Naive thymus-derived CD8-positive, alpha-beta T cell (primary cell): ENCODE measurements at places on chromosomes 11 and 22. TPM values are rescaled to one million over a fixed set of nuclear protein-coding genes. Genes with fewer than 3 reads are reported as not detected.

GRM5 gene
- not detected for polyA plus RNA-seq

LRRC4C gene
- not detected for polyA plus RNA-seq

PPP6R3 gene
- 46.6 TPM for polyA plus RNA-seq

MYBPC3 gene
- polyA plus RNA-seq = not detected

SLC39A13 gene
- 41.9 TPM for polyA plus RNA-seq

FREY1 gene
- not detected for polyA plus RNA-seq

THY1 gene
- polyA plus RNA-seq = not detected

GVQW3 gene
- 2.3 TPM for polyA plus RNA-seq

CSRP3 gene
- polyA plus RNA-seq = not detected

HDAC10 gene
- 7.8 TPM for polyA plus RNA-seq

DNA sequence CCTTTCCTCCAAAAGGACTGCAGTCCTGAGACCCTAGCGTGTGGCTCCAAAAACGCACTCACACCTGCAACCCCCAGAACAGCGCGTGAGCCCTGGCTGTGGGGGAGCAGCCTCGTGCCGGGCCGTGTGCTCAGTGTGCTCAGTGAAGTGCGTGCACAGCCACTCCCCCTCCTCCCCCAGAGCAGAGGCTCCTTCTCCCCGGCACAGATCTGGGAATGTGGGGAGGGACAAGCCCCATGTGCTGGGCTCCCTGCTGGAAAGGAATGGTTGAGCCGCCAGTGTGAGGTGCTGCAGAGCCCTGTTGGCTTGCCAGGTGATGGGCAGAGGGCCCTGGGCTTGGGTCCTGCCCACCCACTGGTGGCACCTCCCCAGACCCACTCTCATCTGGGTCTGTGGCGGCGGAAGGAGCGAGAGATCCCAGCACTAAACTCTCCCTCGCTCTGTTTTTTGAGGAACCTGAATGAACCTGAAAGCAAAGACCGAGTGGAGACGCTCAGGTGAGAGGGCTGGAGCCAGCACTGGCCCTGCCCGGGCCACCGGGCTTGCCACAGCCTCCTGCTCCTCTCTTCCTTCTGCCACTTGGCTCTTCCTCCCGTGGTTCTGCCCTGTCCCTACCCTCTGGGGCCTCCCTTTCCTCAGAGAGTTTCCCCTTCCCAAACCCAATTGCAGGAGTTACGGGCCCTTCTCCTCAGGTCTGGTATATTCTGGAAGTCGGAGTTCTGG lies 9.0 kb downstream of the RCOR2 start:
- DNase-seq = no peak

- no peak for DNase-seq
Measured at GRCh38 chr11:17714356-17714854, 5.0 kb upstream of the MYOD1 start.

DNA sequence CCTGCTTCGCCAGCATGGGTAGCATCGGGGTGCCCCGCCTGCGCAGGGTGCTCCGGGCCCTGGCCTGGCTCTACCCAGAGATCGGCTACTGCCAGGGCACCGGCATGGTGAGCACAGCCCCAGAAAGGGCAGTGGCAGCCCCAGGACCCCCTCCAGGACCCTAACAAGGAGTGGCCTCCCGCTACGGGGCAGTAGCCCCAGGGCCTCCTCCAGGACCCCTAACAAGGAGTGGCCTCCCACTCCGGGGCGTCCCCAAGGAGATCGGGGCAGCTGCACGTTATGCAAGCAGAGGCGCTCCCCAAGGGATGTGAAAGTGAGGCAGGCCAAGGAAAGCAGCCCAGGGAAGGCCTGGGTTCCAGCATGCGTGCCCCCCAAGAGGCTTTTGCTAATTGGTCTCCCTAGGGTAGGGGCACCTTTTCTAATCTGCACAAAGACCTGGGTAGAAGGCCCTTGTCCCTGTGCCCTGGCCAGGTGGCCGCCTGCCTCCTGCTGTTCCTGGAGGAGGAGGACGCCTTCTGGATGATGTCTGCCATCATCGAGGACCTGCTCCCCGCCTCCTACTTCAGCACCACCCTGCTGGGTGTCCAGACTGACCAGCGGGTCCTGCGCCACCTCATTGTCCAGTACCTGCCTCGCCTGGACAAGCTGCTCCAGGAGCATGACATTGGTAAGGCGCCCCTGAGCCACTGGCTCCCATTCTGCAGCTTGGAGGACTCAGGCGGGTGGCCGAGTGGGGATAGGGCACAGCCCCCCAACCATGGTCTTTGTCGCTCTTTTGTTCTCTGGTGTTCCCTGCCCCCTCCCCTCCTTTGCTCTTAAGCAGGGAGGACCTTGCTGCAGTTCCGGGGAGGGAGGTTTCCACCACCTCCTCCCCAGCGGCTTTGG lies 35.0 kb downstream of the SGSM3 start:
- no peak for DNase-seq

- no peak for DNase-seq
Measured at GRCh38 chr11:76772100-76772782, 10.9 kb upstream of the TSKU start.

DNA sequence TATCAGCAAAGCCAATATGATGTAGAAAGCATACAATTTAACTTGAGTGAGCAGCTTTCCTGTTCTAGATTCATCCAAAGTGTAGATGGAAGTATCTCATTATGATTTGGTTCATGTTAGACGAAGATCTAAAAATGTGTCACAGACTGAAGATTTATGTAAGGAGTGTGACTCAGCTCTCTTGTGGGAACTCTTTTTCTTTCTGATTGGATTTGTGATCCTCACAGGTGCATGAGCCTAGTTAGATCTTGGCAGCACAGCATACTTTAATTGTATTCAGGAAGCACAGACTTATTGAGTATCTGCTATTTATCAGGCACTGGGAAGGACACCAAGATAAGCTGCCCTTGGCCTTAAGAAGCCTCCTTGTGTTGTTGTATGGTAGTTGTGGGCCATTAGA lies 147.1 kb downstream of the C11orf91 start:
- no peak for DNase-seq

DNA sequence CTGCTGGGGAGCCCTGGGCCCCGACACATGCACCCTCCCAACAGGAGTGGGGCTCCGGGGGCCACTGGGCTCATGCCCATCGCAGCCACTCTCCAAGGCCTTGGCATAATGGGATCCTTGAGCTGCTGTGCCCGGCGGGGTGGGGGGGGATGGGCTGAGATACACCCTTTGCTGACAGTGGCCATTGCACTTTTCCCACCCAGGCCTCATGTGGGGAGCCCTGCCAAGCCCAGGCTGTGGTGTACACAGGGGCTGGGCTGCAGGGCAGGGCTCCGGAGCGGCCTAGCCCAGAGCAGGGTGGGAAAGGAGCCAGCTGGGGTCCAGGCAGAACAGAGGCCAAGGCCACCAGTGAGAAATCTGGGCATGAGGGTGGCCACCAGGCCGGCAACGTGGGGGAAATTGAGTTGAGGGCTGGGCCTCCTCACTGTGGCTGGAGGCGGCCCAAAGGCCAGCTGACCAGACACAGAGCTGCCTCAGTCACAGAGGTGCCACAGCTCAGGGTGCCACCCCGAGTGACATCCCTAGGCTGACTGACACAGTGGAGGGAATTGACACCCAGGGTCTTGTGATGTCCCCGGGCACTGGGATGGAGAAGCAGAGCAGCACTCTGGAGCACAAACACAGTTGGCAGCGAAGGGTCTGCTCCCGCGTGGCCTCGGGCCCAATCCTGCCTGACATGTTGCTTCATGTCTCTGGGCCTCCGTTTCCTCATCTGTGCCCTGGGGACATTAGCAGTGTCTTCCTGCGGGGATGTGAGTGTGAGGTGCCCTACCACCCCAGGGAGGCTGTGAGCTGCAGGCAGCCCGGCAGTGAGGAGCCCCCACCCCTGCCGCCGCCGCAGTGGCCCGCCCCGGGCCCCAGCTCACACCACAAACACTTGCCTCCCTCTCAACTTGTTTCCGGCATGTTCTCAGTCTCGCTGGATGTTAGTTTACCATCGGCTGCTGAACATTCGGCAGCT lies 30.4 kb downstream of the RTN4R start:
- DNase-seq = peak; percentile 40

- no peak for DNase-seq
Measured at GRCh38 chr11:83156996-83157593, at the start of gene PCF11. Gene PCF11, plus strand, starts transcription at chr11:83157131. Its CDS starts 309 bp downstream, at chr11:83157440.

- no peak for DNase-seq
Measured at GRCh38 chr22:32882360-32882755, 80.9 kb downstream of the TIMP3 start.

- DNase-seq = no peak
Measured at GRCh38 chr11:116033931-116034553, 529.8 kb upstream of the CADM1 start.

DNA sequence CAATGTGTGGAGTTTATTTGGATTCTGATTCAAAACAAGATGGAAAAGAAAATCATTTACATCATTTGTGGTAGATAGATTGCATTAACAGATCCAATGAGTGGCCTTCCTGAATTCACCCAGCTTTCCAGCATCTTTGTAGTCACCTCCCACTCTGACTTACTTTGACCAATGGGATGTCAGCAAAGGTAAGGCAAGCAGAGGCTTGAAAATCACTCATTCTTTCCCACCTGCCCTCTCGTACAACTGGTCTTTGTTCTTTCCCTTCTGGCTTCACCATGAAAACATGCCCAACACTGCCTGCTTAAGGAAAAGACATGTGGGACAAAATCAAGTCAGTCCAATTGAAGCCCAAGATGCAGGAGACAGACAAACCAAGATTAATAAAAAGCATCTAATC lies 202.1 kb downstream of the TTC28 start:
- no peak for DNase-seq

GRCh38 chr11:39990421-39990831 lies 1469.0 kb downstream of the LRRC4C start:
- DNase-seq = no peak

DNA sequence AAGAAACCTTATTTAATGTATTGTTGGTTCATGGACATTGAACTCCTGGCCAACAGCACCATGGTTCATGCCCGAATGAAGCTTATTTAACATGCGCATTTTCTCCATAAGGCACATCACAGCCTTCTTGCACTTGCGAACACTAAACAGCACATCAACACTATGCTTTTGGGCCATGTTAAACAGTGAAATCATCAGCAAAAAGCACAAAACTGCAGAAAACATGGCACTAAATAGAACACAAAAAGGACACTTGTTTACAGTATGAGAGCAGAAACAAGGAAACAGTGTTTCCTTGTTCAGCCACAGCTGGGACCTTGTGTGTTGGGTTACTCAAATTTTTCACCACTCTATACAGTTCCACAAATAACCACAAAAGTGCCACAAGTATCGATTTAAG lies 122.3 kb downstream of the MSANTD4 start:
- DNase-seq = no peak

GRCh38 chr11:69494851-69495250 lies 13.4 kb downstream of the LINC01488 start:
- no peak for DNase-seq

DNA sequence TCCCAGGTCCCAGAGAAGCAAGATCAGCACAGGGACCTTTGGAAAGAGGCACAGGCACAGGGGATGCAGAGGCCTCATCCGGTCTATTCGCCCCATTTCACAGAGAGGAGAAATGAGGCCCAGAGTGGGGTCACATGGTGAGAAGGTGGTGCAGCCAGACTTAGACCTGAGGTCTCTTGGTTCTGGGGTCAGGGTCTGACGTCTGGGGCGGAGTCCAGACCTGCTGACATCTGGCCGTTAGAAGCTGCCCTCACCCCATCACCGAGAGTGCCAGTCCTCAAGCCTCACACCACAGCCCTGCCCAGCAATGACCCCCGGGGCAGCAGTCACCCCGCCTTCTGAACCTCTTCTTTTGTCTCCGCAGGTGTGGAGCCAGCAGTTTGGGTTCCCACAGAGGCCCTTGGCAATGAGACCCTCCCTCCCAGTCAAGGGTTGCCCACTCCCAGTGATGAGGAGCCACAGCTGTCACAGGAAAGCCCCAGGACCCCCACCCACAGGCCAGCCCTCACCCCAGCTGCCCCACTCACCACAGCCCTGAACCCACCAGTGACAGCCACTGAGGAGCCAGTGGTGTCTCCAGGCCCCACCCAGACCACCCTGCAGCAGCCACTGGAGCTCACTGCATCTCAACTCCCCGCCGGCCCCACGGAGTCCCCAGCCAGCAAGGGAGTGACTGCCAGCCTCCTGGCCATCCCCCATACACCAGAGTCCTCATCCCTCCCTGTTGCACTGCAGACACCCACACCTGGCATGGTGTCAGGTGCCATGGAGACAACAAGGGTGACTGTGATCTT lies 62.4 kb downstream of the OTOG start:
- no peak for DNase-seq

- DNase-seq = peak; percentile 33
Measured at GRCh38 chr11:9280655-9281301, 15.6 kb upstream of the DENND5A start.

- peak; percentile 81 for DNase-seq
Measured at GRCh38 chr11:116927163-116927974, 89.9 kb upstream of the APOA1 start.

DNA sequence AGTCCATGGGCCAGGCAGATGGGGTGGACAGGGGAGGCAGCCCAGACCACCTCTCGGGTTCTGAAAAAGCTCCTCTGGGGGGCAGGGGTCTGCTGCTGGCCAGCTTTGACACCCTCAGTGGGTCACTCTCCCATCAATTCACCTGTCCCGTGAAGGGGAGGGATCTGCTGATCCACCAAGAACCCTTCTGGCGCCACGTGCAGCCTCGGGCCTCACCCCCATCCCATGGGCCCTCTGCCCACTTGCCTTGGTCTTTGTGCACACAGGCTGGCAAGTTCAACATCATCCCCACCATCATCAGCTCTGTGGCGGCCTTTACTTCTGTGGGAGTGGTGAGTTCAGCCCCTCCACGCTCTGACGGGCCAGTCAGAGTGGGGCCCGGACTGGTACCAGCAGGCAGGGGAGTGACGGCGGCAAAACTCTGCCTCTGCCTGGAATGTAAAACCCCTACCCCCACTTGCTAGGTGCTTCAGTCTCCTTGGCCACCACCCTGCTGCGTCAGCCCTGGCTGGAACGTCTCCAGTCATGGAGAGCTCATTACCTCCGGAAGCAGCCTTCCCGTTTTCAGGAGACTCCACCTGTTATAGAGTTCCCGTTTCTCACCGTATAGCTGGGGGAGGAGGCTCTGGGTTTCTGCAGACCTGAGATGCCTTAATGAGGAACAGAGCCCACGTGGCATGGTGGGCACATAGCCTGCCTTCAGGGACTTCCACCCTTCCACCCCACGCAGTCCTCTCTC lies 12.7 kb downstream of the PRG3 start:
- DNase-seq = no peak

- no peak for DNase-seq
Measured at GRCh38 chr22:24706054-24706453, 68.5 kb downstream of the PIWIL3 start.
